ENCODE measurements at places on chromosomes 1 and 21.

DNA sequence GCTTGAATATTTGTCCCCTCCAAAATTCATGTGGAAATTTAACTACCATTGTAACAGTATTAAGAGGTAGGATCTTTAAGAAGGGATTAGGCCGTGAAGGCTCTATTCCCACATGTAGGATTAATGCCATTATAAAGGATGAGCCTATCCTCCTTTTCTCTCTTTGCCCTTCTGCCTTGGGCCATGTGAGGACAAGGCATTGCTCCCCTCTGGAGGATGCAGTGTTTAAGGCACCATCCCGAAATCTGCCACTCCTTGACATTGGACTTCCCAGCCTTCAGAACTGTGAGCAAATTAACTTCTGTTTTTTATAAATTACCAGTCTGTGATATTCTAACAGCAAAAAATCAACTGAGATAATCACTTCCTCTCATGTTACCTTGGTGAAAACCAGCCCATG is 124.4 kb downstream of the TOMM20 start:
- no peak for DNase-seq

GRCh38 chr1:167202049-167202448 is 18.6 kb upstream of the POU2F1 start:
- no peak for DNase-seq

- no peak for DNase-seq
Measured at GRCh38 chr1:202250982-202251381, 57.4 kb downstream of the LGR6 start.

GRCh38 chr1:117060441-117061317 is 553 bp downstream of the TTF2 start:
- peak; percentile 62 for DNase-seq

DNA sequence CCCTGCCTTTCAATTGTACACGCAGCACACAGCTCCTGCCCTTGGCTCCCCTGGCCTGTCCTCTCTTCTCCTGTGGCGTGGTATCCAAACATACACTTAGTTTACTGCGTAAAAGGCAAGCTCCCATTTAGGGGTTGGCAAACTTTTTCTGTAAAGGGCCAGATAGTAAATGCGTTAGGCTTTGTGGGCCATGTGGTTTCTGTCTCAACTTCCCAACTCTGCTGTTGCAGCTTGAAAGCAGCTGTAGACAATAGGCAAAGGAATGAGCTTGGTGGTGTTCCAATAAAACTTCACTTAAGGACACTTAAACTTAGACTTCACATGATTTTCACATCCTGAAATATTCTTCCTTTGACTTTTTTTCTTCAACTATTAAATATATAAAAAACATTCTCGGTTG is 63.3 kb downstream of the RHOU start:
- no peak for DNase-seq
